ENCODE measurements at places on chromosomes 3 and 15.

GRCh38 chr3:99686955-99687612 lies 48.7 kb downstream of the COL8A1 start:
- peak; percentile 79 for DNase-seq

DNA sequence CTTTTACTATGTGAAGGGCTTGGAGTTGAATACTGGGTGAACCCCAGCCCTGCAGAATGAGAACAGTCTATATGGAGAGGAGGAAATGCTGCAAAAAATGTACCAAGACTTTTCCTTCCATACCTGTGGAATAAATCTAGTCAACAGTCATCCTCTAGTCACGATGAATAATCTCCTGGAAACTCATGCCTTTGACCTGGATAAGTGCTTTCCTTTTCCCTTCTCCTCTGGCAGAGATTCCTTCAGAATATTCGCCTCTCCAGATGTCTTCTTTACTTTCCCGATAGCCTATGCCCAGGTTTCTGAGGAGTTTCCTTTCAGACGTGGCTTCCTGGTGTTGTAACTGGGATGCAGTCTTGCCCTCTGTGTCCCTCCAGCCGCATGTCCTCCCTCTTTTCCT lies 28.1 kb downstream of the CCNL1 start:
- DNase-seq = no peak

DNA sequence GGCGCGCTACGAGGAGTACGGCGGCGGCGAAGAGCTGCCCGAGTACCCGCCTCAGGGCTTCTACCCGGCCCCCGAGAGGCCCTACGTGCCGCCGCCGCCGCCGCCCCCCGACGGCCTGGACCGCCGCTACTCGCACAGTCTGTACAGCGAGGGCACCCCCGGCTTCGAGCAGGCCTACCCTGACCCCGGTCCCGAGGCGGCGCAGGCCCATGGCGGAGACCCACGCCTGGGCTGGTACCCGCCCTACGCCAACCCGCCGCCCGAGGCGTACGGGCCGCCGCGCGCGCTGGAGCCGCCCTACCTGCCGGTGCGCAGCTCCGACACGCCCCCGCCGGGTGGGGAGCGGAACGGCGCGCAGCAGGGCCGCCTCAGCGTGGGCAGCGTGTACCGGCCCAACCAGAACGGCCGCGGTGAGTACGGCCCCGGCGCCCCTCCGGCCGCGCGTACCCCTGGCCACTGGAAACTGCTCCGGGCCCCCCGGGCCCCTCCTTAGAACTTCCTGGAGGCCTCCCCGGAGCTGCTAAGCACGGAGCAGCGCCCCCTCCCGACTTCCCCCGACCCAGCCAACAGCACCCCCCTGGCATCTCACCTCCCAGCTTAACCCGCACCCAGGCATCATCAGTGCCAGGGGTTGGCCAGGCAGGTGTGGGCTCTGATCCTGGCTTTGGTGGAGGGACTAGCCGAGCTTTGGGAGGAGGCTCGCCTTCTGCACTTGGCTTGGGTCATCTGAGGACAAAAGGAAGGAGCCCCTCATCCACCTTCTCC lies 1.4 kb downstream of the LOXL1 start:
- peak; percentile 80 for DNase-seq

DNA sequence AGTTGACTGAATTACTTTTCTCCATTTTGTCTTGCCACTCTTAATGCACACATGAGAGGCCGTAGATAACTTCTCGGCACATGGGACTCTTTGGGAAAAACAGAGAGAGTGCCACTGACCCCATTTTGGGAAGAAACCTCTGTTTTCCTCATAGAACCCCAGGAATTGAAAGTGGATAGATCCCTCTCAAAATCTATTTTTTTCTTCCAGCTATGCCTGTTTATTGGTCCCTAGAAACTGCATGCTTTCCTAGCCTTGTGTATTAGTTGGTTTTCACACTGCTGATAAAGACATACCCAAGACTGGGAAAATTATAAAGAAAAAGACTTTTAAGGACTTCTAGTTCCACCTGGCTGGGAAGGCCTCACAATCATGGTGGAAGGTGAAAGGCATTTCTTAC lies 23.7 kb upstream of the TMEM45A start:
- no peak for DNase-seq

GRCh38 chr3:160159341-160159740 lies 65.9 kb upstream of the C3orf80 start:
- no peak for DNase-seq

All from adipocyte (in vitro differentiated cells).